Ascending aorta (tissue), 2 donors: ENCODE measurements at places on chromosomes 3 and 15.

DNA sequence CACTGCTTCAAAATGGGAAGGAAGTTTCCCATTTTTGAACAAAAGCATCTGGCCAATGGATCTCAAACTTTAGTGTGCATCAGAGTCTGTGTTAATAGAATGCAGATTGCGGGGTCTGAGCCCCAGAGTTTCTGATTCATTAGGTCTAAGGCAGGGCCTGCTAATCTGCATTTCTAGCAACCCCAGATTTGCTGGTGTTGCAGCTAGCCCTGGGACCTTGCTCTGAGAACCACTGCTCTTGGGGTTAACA is 30.7 kb upstream of the USP3 start:
- DNase-seq, result no peak

DNA sequence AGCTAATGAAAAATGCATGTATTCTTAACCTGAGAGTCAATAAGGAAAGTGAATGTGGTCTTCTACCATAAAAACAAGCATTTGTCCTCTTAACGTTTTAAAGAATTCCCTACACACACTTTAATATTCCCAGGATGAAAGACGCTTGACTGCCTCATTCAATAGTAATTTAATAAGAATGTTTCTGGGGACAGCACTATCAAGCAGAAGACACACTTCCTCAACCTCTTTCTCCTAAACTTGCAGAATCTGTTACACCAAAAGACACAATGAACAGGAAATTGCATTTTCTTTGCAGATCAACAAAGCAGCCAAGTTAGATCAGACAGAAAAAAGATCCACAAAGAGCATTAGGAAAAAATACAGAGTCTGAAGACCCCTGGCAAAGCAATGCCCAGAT is 97.7 kb downstream of the PLCH1 start:
- no peak for DNase-seq

GRCh38 chr3:190495796-190496195 is 18.1 kb upstream of the IL1RAP start:
- DNase-seq, result no peak

DNA sequence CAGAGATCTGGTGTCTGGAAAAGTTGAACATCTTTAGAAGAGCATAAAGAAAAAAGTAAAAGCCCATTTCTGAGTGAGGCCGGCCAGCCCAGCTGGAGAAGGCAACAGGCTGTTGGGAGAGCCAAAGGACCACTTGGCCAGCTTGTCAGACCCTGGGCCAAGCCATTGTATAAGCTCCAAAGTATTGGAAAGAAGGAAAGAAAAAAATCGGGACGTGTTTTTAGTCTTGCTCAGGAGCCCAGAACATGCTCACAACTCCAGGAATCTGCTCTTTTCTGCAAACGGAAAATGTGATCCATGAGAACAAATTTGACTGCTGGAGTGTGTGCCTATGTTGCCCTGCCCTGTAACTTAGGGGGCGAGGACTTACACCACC is 10.4 kb upstream of the CLPX start:
- no peak for DNase-seq

- DNase-seq, result no peak
Observed at GRCh38 chr15:48875241-48875960, 2.5 kb upstream of the EID1 start.
